ENCODE measurements at places on chromosomes 11 and 22. TPM values are rescaled to one million over a fixed set of nuclear protein-coding genes. Genes with fewer than 3 reads are reported as not detected.
A peak's percentile ranks its signal among the peaks of the same experiment; 100 is the strongest.

DNA sequence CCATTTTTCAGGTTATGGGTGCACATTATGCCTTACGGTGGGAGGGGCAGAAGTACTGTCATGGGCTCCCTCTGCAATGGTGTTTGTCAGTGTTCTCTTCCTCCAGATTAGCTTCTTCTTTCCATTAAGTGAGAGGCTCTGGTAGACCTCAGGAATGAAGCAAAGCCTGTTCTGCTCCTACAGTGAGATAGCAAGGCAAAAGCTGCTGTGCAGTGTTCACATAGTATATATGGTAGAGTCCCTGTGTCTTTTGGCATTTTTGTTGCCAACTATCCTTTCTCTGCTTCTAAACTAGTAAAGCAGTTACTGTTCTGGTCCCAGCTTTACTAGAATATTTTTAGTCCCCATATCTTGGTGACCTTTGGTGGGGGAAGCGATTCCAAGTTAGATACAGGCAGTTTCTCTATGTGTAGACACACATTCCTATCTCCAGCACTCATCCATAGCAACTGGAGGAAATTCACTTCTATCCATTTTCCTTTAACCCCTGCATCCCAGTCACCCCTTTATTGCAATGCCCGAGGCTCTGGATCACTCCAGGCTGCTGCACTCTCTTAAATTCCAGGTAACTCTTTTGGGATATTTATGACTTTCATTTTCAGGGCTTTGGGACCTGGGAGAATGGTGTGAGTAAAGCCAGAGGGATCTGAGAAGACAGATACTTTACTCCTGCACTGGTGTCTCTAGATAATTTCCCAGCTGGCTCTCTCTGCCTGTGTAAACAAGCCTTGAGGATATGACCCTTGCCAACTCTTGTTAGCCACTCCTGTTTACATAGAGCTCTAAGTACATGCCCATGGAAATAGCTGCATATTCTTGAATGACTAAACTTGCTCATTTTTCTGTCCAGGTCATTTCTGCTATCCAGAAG is 3.9 kb upstream of the TRIM34 start:
- no peak for DNase-seq

DNA sequence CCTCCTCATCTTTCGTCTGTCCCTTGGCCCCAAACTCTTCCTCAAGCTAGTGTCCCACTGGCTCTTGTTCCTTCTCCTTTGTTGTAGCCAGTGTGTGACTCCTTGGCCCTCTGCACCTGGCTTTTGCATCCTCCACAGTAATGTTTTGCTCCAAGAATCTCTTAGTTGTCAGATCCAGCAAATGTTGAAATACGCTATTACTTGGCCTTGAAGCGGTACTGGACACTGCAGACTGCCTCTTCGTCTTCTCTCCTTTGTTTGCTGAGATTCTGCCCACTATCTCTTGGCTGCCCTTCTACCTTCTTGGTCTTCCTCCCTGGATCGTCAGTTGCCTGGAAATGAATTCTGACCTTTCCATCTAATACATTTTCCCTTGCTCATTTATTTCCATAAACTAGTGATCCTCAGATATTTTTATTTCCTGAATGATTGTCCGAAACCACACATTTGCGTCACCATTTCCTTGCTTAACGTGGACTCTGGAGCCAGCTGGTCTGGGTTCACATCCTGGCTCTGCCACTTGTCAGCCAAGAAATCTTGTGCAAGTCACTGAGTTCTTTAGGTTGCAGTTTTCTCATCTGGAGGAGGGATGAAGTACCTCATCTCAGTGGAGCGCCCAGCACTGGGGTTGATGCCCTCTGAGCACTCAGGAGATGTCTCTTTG is 113.6 kb downstream of the LDLRAD3 start:
- DNase-seq = no peak

DNA sequence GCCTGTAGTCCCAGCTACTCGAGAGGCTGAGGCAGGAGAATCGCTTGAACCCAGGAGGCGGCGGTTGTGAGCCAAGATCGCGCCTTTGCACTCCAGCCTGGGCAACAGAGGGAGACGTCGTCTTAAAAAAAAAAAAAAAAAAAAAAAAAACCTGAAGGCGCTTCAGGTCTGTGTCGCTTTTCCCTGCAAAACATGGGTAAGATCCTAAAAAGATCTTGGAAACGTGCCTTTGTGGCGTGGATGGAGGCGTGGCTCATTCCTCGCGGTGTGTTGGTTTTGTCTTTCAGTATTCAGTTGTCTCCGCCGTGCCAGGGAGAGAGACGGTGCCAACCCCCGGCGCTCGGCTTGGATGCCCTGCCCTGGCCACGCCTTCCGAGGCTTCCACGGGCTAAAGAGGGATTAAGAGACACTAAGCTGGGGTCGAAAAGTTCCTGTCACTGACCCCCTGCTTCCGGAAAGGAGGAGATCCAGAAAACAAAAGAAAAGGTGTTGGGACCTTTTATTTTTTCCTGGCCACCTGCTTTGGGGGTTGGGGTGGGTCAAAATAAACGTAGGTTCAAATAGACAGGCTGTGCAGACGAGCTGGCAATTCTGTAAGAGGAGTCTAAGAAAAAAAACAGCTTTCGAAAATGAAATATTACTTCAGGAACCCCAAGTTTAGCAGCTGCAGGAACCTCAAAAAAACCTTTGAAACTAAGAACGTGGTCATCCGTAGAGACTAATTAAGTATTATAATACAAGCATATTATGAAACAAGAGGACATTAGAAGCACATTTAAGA is 1.1 kb upstream of the SLC35F2 start:
- peak; percentile 23 for DNase-seq

GRCh38 chr11:81915045-81915444 is 818.6 kb downstream of the FAM181B start:
- no peak for DNase-seq

DNA sequence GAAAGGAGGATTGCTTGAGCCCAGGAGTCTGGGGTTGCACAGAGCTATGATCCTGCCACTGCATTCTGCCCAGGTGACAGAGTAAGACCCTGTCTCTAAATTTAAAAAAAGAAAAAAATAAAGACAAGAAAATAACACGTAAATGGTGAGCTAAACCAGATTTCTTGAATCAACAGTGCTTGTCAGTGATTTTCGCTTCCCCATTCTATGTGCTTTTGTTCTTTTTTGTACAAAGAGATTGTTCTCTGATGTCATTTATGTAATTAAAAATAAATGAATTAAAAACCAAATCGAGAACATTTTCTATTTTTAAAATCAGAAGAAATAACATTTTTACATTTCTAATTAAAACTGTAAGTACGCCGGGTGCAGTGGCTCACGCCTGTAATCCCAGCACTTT is 19.8 kb upstream of the SLC29A2 start:
- no peak for DNase-seq

DNA sequence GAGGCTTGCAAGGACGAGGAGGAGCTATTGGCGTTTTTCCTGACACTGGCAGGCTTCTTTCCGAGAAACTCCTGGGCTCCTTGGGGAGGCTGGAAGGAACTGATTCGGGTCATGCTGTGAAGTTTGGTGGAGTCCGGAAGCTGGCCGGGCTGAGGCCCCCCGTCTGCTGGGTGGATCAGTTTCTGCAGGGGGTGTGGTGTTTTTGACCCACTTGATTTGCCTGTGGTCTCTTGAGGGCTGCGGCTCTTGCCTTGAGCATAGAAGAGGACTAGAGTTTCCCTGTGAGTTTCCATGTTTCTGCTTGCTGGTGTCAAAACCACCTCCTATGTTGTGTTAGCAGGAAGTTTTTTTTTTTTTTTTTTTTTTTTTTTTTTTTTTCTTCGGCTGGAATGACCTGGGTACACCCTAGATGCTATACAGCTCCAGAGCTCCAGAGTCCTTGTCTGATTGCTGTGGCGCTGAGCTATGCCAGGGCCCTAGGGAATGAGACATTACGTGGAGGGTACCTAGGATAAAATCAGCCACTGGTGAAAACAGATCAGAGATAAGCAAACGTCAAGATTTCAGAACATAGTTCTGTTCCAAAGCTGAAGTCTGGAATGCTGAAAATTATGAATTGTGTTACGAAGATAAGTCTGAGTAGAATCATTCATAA is 728 bp downstream of the TBC1D22A start:
- no peak for DNase-seq

LRRC74B gene
- polyA plus RNA-seq = not detected

SLC7A4 gene
- polyA plus RNA-seq = 1.4 TPM

OR51E2 gene
- not detected for polyA plus RNA-seq

RIC3 gene
- 49.9 TPM for polyA plus RNA-seq
